Suprapubic skin (tissue), 4 donors: ENCODE measurements at places on chromosomes 5 and 9. TPM values are rescaled to one million over a fixed set of nuclear protein-coding genes. Genes with fewer than 3 reads are reported as not detected.

DNA sequence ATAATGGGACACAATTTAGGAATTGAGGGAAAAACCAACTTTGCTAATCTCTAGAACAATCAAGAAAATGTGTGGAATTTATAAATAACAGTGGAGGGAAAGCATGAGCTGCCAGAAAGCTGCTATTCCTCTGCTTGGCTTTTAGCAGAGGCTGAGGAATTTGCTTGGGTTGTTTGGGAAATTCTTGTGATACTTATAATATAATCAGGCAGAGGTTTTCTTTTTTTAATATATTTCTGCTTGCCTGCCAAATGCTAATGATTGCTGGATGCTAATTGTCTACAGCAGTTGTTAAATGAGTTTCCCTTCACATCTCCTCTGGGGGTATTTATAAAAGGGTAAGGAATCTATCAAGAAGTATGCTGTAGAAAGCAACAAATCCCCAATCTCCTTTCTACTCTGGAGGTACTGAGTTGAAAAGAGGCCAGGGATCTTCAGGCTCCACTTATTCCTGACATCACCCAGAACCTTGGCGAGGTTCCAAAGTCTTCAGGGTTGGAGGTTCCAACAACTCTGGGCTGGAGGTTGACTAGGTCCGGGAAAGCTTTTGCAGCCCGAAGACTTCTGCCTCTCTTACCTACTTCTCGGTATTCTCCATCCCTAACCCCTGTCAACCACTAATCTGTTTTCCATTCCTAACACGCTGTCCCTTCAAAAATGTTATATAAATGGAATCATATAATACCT is 60.4 kb upstream of the TMED7 start:
- no peaks in the 10 kb centered on the region for H3K36me3 ChIP-seq
- DNase-seq: no peak
- H3K4me1 ChIP-seq: no peaks in the 10 kb centered on the region
- no peaks in the 10 kb centered on the region for H3K27me3 ChIP-seq
- H3K27ac ChIP-seq: no peak overlapping the region
- no peak overlapping the region for H3K4me3 ChIP-seq

- no peak for DNase-seq
- H3K27ac ChIP-seq: no peak overlapping the region
Observed at GRCh38 chr9:112508377-112508776, 21.8 kb downstream of the KIAA1958 start.

BAG1 gene
- total RNA-seq: 140 TPM

DNA sequence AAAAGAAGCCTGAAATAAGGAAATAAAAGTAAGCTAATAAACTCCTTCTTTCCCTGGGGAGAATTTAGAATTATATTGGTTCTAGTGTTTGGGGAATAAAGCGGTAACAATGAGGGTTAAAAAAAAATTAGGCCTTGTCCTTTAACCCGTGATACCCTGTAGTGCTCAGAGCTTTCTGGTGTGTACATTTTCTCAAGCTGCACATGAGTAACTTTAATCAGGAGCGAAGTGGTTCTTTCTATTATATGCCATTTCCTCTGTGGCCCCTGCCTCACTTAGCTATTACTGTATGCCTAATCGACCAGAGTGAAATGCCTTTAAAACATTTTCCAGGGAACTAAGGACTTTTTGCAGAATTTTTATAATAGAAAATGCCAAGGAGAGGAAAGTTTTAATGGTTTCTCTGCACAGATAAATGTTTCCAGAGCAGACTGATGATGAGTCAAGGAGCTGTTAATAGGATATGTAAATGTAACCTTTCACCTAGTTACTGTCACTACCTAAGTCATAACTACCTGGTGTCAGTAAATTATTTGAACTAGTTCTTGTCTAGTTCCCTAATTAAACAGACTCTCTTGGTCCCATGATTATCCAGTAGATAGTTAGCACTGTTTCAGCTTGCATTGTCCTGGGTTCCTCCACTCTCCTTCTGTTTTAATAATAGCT is 7.6 kb downstream of the PAM start:
- peaks cover 51% of the 10 kb centered on the region for H3K4me1 ChIP-seq
- no peak overlapping the region for H3K4me3 ChIP-seq
- no peak for DNase-seq
- no peaks in the 10 kb centered on the region for H3K36me3 ChIP-seq
- peak overlapping the region; percentile 27 for H3K27ac ChIP-seq

DNA sequence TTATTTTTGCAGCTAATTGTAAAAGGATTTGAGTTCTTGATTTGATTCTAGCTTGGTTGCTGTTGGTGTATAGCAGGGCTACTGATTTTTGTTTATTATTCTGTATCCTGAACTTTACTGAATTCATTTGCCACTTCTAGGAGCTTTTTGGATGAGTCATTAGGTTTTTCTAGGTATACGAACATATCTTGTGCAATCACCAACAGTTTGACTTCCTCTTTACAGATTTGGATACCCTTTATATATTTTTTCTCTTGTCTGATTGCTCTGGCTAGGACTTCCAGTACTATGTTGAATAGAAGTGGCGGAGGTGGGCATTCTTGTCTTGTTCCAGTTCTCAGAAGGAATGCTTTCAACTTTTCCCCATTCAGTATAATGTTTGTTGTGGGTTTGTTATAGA is 210.8 kb downstream of the FGF10 start:
- no peaks in the 10 kb centered on the region for H3K36me3 ChIP-seq
- no peaks in the 10 kb centered on the region for H3K27me3 ChIP-seq
- H3K27ac ChIP-seq: no peak overlapping the region
- H3K4me3 ChIP-seq: no peak overlapping the region
- DNase-seq: no peak

DNA sequence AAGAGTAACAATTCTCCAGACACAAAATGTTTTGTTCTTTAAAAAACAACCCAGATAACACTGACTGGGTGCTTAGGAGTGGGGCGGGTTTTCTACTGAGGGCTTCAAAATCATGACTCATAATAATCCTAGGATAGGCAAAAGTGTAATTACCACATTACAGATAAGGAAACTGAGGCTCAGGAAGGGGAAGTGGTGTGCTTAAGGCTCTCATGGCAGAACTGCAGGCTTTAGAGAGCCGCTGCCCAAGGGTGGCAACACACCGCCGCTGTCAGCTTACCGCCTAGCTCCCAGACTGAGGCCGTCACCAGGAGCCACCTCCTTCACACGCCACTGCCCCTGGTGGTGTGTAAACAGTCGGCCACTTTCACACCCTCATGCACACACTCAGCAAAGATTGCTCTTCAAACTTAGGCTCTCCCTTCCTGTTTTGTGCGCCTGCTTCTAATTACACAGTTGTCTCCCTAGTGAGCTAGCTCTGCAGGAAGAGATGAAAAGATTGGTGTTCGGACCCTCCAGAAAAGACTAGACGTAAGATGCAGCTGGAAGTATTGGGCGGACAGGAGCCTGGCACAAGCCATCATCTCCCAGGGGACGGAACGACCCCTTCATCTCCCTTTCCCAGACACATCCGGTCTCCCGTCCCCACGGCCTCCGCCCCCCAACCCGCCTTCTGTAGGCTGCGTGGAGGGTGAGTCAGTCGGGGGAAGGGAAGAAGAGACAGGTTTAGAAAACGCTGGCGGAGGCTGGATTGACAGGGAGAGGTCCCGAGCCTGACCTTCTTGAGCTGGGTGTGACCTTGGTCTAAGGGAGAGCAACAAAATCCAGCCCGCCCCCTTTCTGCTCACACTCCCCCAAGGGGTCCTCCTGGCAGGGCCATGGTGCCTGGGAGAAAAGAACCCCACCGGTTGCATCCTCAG is 162.7 kb downstream of the SYK start:
- peak overlapping the region; percentile 1 for H3K4me3 ChIP-seq
- H3K36me3 ChIP-seq: no peaks in the 10 kb centered on the region
- H3K27ac ChIP-seq: peak overlapping the region; percentile 31
- no peak for DNase-seq
- no peaks in the 10 kb centered on the region for H3K27me3 ChIP-seq

- DNase-seq: no peak
- no peaks in the 10 kb centered on the region for H3K4me1 ChIP-seq
- H3K4me3 ChIP-seq: no peak overlapping the region
- H3K36me3 ChIP-seq: no peaks in the 10 kb centered on the region
Observed at GRCh38 chr9:2526071-2526828, 95.3 kb upstream of the VLDLR start.

PAEP gene
- not detected for total RNA-seq

DNA sequence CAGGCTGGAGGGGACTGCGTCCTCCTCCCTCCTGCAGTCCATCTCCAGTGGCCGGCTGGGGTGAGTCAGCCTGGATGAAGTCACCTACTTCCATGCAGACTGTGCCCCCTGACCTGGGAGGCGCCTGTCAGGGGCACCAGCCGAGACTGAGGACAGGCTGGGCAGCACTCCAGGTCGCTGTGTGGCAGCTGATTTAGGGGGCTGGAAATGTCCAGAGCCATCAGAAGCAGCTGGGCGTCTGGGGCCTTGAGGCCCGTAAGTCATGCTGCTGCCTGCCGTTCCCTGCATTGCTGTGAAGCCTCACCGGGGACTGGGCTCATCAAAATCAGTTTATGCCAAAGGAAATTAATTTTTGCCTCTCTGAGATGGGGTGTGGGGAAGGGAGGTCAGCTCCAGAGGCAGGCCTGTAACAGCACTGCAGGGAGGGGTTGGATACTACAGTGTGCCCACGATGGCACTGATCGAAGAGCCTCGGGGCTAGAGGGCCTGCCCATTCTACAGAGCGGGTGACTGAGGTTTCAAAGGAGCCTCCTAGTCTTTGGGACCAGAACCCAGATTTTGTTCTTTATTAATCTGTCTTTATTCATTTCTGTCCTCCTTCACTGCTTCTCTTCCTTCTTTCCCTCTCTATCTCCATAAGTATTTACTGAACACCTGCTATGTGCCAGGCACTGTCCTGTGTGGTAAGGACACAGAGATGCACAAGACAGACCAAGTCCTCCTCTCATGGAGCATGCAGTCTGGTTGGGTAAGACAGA is 70.4 kb upstream of the PSD2 start:
- no peaks in the 10 kb centered on the region for H3K36me3 ChIP-seq
- no peak overlapping the region for H3K27ac ChIP-seq
- H3K4me1 ChIP-seq: no peaks in the 10 kb centered on the region

DNA sequence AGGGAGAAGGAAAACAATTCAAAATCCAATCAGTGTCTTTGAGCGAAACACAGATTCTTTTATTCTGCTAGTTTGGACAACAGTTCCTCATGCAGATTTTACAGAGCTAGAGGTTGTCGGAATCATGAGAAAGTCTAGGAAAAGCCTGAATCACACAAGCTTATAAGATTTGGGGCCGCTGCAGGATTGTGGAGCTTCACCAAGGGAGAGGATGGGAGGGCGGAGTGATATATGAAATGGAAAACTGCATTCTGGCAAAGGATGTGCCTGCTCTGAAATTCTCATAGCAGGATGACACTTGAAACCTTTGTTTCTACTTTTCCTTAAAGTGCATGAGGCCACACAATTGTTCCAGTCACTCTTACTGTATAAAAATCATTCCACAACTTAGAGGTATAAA is 134.3 kb downstream of the OR2K2 start:
- no peak overlapping the region for H3K27ac ChIP-seq
- H3K4me3 ChIP-seq: no peak overlapping the region
- H3K27me3 ChIP-seq: no peaks in the 10 kb centered on the region
- H3K4me1 ChIP-seq: peaks cover 4% of the 10 kb centered on the region

- H3K4me3 ChIP-seq: no peak overlapping the region
- H3K36me3 ChIP-seq: peaks cover 3% of the 10 kb centered on the region
- H3K27me3 ChIP-seq: no peaks in the 10 kb centered on the region
- no peak for DNase-seq
- peaks cover 26% of the 10 kb centered on the region for H3K4me1 ChIP-seq
Observed at GRCh38 chr5:80238778-80239679, 16.8 kb downstream of the SERINC5 start.

GRCh38 chr9:129259375-129259774 is 81.3 kb upstream of the IER5L start:
- no peak for DNase-seq
- H3K27me3 ChIP-seq: no peaks in the 10 kb centered on the region
- H3K36me3 ChIP-seq: no peaks in the 10 kb centered on the region
- no peak overlapping the region for H3K4me3 ChIP-seq
